ENCODE measurements at places on chromosomes 2 and 18.

- no peak for DNase-seq
These were observed 20.8 kb upstream of the TNS1 start for GRCh38 chr2:218023636-218024035.

DNA sequence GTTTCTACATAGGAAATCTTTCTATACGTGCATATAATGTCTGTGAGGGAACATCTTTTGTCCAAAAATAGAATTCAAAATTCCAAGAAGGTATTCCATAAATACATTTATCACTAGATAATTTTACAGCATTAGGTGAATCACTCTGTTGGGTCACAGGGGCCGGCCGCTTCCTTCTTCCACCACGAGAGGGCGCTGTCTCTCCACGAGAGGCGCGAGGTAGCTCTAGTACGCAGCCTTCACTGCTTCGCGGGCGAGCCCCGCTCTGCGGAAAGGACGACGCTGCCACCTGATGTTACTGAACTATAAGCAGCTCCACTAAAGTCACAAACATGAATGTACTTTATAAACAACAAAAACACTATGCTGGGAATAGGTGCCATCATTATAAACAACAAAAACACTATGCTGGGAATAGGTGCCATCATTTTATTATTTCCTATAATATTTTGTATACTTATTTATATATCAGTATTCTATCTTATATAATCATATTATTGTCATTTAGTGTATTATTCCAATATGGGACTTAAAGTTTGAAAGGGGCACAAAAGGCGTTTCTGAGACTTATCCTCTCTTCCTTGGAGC, 69.4 kb upstream of the REV1 start:
- DNase-seq: peak; percentile 21

GRCh38 chr2:191064590-191064989, 50.6 kb upstream of the STAT1 start:
- no peak for DNase-seq

DNA sequence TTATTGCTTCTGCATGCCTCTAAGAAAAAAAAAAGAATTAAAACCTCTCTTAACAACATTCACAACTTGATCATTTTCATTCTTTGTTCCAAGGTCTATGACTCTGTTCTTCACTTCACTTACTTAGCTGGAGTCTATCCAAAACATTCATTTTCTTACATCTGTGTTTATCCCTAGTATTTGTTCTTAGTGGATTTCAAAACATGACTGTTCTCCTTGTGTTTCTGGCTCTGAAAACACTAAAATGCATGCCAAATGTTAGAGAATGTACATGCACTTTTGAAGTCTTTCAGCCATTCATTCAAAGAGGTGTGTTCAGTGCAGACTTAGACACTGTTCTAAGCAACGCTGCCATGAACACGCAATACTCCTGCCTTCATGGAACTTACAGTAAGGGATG, 138.8 kb downstream of the CNTNAP5 start:
- no peak for DNase-seq

DNA sequence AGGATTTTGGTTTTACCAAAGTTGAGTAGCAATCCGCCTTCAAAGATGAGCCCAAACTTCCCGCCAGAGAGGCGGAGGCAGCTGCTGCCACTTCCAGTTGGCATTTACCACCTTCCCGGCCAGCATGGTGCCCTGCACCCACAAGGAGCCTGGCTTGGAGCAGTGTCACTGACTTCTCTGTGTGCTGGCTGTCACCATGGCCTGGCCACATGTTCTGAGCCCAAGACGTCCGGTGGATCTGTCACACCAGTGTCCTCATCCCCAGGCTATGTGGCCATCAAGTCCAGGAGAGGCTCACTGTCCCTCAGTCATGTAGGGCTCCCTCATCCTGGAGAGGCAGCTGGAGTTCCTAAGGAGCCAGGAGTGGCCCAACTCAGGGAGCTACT, 100.6 kb downstream of the ACKR3 start:
- no peak for DNase-seq

- DNase-seq: no peak
These were observed 111.1 kb downstream of the MTX2 start for GRCh38 chr2:176380341-176380740.

- DNase-seq: no peak
These were observed 20.7 kb downstream of the SLC4A3 start for GRCh38 chr2:219648176-219648575.

GRCh38 chr2:120791962-120792297, 56.3 kb downstream of the GLI2 start:
- DNase-seq: no peak

DNA sequence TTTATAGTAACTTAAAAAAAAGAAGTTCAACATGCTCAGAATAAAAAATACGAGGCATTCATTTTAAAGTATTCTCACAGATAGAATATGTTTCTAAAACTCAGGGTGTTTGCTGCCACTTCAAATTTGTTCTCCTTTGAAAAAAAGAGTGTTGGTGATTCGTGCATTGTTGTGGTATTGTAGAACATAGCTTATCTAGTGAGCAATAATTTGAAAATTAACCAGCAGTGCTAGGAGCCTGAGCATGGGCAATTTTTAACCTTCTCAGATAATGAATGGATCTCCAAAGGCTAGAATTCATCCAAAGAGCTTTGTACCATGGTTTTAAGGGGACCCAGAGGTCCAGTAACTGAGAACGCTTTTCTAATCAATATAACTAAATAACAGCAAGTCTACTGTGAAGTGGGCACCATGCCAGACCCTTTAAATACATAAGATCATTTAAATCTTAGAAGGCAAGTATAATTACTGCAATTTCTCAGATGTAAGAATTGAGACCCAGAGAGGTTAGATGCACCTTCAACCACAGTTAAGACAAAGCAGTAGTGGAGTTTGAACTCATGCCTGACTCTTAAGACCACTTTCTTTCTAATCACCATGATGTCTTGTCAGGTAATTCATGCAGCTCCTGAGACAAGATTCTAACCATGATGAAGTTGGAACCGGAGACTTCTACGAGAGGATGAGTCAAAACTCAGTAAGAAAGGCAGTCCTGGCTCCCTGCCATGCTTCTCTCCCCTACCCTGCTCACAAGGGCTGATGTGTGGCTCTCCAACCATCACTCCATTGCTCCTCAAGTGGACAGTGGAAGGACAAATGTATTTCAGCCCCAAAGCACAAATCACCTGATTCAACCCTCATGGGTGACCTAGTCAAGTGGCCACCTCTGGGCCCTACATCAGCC, 3.4 kb downstream of the CYRIA start:
- DNase-seq: no peak

- no peak for DNase-seq
These were observed 46.4 kb downstream of the HS1BP3 start for GRCh38 chr2:20604401-20604911.

DNA sequence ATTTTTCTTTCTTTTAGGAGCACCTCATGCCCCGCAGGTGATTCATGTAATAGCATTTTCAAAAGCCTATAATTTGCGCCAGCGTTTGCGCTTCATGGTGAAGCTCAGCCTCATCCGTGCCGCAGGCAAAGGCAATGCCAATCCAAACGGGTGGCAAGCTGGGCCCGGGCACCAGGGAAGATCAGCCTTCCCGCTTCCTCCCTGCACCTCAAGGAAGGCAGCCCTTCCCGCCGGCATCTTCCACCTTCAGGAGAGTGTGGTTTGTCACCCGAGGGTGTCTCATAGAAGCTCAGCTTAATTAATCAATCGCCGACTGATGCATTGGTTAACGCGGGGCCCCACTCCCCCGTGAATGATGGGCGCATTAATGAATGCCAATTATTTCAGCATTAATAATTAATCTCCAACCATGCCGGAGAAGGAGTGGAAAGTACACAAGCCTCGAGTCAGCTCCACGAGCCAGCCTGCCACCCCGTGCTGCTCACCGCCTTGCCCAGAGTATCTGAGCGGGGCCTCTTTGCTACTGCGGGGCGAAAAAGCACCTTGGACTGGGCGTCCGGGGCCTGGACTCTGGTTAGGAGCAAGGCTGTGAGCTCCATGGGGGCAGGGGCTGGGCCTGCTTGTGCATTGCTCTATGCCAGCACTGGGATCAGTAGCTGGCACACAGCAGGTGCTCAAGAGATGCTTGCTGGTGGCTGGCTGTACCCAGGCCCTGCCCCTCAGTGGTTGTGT, 13.0 kb downstream of the INHBB start:
- DNase-seq: no peak

GRCh38 chr2:104969564-104969963, 68.3 kb upstream of the MRPS9 start:
- no peak for DNase-seq

- DNase-seq: no peak
These were observed 22.5 kb upstream of the SIGLEC15 start for GRCh38 chr18:45802814-45803492.

DNA sequence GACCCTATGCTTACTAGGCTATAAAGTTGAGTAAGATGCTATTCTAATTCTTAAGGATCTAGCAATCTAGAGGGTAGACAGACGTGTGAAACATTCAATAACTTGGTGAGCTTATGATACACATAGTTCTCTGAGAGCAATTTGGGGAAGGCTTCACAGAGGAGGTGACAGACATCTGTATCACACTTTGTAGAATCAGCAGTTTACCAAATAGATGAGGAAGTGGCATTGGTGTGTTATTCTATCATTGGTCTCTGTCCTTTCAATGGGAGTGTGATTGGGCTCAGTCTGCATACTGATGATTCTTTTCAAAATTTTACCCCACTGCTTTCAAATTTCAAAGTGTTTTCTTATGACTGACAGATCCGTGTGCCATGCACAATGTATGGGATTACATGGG, 47.0 kb upstream of the TMEM178A start:
- no peak for DNase-seq

DNA sequence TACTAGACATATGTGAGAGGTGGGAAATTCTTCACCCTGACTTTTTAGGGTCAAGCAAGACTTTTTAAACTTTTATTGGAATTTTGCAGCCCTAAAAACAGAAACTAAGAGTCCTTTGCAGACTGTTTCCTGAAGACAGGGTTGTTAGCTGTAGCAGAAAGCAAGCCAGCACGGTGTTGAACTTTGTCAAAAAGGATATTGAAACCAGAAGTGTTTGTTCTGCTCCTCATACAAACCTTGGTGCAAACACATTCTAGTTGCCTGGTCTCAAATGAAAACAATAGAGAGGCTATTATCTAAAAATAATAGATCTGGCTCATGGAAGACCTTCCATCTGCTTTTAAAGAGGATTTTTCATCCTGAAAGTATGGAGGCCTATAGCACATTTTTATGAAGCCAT, 65.8 kb upstream of the IGFBP5 start:
- no peak for DNase-seq

DNA sequence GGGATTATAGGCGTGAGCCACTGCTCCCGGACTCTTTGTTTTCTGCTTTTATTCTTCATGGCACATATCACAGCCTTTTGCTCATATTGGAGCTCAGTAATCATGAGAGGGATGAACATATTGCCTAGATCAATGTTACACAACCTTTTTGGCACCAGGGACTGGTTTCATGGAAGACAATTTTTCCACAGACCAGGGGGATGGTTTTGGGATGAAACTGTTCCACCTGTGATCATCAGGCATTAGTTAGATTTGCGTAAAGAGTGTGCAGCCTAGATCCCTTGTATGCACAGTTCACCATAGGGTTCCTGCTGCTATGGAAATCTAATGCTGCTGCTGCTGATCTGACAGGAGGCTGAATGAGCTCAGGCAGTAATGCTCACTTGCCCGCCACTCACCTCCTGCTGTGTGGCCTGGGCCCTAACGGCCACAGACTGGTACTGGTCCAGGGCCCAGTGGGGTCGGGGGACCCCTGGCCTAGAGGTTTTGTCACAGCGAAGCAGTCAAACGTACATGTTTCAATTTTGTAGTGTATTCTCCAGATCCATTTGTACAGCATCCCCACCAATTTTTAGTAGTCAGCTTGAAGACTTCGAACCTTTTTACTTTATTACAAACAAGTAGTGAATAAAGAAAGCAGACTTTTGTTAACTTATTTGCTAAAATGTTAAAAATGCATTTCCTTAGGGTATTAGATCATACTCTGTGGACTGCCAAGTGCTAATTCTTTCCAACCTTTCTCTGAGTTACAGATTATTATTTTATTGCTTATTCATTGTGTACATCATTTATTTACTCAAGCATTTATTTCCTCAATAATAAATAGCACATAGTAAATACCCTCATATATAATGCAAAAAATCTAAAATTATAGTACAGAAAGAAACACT, 6.2 kb downstream of the DAW1 start:
- no peak for DNase-seq

GRCh38 chr2:30708491-30709290, 98.6 kb downstream of the CAPN13 start:
- no peak for DNase-seq

- no peak for DNase-seq
These were observed 15.9 kb upstream of the TRIM43 start for GRCh38 chr2:95575857-95576256.

DNA sequence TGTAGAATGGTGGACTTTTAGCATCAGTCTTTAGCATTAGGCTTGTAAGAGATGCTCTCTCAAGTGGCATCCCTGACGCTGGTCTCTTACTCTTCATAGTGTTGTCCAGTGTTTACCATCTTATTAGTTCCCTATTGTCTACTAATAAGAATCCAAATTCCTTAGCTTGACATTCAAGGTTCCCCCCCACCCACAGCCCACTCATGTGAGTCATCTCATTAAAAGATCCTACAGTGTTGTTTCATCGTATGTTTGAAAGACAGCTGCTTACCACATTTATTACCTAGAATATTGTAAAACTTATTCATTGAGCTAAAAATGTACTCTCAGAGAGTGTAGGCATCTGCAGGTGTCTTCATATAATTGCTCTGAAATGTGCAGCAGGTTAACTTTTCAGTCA, 28.5 kb downstream of the EIF5B start:
- no peak for DNase-seq

- no peak for DNase-seq
These were observed 1149.5 kb upstream of the FANCL start for GRCh38 chr2:59390581-59390980.

DNA sequence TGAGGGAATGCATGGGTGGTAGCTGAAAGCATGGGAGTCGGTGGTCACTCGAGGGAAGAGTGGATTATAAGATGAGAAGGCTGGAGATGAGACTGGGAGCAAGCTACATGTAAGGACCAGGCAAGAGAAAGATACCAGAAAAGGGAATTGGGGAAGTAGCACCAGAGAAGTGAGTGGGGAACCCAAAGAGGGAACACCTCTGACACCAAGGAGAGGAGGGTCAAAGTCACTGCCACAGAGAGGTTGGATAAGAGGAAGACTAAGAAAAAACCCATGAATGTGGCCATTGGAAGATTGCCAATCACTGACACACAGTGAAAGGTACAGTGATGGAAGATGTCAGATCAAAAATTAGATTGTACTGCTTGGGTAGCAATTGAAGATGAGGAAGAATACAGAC, 473.9 kb downstream of the BCL11A start:
- DNase-seq: no peak

All from DMS 273 treated with DMSO at 0.1 percent for 48 hours (cell line).